ENCODE measurements at places on chromosomes 6 and 20.
A peak's percentile ranks its signal among the peaks of the same experiment; 100 is the strongest.

DNA sequence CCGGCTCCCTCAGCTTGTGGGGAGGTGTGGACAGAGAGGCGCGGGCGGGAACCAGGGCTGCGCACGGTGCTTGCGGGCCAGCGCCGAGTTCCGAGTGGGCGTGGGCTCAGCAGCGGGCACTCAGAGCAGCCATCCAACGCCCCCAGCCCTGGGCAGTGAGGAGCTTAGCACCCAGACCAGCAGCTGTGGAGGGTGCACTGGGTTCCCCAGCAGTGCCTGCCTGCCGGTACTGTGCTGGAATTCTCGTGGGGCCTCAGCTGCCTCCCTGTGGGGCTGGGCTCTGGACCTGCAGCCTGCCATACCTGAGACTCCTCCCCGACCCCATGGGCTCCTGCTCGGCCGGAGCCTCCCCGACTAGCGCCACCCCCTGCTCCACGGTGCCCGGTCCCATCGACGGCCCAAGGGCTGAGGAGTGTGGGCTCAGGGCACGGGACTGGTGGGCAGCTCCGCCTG lies 92.7 kb downstream of the MANEA start:
- no peak for DNase-seq

- no peak for DNase-seq
These were observed 311.3 kb upstream of the CNR1 start for GRCh38 chr6:88477413-88477812.

DNA sequence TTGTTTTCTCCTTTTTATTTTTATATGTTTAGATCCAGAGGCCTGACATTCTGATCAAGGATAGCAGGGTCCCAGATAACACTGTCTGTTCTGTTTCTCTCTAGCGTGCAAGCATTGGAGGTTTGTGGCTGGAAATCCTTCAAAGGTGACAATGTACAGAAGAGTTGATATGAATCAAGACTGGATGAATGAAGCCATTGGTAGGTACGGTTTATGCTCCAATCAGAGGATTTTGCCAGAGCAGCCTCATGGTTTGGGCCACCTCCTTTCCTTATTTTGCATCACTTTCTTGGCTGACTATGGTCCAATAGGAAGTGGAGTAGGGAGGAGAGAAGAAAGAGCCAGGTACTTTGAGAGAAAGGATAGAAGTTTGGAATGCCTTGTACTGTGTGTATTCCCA lies 484.8 kb upstream of the JAG1 start:
- no peak for DNase-seq

DNA sequence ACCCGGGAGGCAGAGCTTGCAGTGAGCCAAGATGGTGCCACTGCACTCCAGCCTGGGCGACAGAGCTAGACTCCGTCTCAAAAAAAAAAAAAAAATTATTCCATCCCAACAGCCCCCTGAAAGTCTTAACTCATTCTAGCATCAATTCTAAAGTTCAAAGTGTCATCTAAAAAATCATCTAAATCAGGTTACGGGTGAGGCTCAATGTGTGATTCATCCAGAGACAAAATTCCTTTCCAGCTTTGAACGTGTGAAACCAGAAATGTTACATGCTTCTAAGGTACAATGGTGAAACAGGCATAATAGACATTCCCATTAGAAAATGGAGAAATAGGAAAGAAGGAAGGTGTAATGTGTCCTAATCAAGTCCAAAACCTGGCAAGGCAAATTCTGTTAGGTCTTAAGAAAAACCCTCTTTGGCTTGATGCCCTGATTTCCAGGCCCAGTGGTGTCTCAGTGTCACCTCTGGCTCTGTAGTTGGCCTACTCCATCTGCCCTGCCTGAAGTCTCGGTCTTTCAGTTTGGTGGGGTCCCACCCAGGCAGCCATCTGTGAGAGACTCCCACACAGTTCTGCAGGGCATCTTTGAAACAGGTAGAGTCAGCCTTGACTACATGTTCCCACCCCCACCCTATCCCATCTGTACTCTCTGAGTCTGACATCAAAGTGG lies 43.5 kb downstream of the HFE start:
- DNase-seq = no peak

- DNase-seq = no peak
These were observed 42.3 kb upstream of the ATXN1 start for GRCh38 chr6:16803294-16804200.

- DNase-seq = no peak
These were observed 24.5 kb downstream of the SRSF3 start for GRCh38 chr6:36618366-36619355.

DNA sequence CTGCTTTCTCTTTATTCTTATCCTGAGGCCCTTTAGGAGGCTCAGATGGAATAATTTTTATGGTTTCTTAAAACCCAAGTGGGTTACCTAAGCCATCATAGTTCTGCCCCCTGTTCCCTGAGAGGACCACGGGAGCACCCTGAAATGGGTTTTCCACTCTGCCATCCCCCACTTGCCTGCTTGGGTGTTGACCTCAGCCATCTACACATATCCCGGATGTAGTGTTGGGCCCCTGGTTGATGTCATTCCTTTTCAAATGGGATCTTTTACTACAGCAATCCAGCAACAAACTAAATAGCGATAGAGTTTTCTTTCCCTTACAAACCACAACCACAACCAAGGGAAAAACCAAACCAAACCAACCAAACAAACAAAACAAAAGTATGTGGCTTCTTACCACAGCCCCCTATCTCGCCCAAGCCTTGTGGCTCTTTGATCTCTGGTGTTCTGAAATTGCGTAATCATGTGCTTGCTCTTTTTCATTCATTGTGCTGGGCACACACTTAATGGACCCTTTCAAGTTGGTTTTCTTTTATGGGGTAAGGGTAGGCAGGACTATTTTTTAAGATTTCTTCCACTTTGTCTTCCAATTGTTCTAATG lies 154.9 kb downstream of the ESR1 start:
- DNase-seq = no peak

- DNase-seq = no peak
These were observed 87.5 kb downstream of the SH3BGRL2 start for GRCh38 chr6:79718509-79719247.

GRCh38 chr6:130927305-130927704 lies 100.1 kb downstream of the SMLR1 start:
- DNase-seq = no peak

- DNase-seq = no peak
These were observed 216.3 kb upstream of the ECI2 start for GRCh38 chr6:4351520-4352321.

DNA sequence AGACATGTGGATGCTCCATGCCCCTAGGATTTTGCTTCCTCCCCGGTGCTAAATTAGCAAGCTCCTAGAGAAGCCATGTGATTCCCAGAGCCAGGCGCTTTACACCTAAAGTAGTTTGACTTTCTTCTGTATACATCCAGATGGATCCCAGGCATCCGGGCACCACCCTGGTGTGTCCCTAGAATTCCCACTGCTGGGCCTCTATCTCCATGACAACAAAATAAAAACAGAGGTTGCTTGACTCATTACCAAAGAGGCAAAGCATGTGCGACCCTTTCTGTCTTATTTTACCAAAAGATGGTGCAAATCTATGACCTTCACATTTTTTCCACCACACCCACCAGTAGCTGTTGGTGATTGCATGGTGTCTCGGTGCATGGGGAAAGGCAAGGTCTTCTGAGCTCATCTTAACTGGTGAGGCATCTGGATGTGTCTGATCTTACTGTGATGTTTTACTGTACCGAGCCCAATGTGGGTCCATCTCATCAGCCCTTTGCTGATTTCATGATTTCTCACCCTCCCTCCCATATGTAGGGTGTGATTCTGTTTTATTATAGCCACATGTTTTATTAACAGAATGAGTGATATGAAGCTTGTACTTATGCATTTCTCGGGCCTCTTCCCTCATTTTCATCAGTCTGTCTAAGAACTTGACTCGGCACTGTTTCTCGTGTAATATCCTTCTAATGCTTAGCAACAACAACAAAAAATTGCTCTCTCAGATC lies 27.4 kb upstream of the VAPB start:
- no peak for DNase-seq

GRCh38 chr20:10602221-10602871 lies 71.5 kb downstream of the JAG1 start:
- no peak for DNase-seq

DNA sequence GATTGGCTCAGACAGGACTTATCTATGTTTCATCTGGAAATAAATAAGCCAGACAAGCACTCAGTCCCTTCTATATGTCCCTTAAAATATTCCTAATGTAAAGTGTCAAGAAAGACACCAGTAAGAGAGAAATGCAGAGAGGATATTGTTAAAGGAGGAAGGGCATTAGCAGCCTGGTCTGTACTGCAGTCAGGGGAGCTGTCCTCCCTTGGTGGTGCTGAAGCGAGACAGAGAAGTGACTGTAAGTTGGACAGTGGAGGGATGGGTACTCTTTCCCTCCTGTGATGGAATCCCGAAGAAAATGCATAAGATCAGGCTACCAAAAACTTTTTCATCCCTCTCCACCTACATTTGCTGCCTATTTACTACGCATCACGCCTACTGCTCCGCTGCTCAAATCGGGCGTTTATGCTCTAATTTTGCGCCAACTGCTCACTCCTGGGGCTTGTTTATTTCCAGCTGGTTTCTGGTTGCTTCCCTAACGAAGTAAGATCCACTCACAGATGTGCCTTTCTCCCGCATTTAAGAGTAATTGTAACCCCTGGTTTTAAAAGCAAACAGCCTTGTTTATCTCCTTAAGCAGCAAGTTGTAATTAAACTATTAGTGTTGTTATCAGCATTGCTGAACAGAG lies 35.2 kb downstream of the PHACTR1 start:
- DNase-seq = peak; percentile 18

GRCh38 chr6:133972388-133972787 lies 19.4 kb downstream of the TBPL1 start:
- DNase-seq = no peak

- DNase-seq = no peak
These were observed 70.9 kb downstream of the MYO6 start for GRCh38 chr6:75819776-75820487.

DNA sequence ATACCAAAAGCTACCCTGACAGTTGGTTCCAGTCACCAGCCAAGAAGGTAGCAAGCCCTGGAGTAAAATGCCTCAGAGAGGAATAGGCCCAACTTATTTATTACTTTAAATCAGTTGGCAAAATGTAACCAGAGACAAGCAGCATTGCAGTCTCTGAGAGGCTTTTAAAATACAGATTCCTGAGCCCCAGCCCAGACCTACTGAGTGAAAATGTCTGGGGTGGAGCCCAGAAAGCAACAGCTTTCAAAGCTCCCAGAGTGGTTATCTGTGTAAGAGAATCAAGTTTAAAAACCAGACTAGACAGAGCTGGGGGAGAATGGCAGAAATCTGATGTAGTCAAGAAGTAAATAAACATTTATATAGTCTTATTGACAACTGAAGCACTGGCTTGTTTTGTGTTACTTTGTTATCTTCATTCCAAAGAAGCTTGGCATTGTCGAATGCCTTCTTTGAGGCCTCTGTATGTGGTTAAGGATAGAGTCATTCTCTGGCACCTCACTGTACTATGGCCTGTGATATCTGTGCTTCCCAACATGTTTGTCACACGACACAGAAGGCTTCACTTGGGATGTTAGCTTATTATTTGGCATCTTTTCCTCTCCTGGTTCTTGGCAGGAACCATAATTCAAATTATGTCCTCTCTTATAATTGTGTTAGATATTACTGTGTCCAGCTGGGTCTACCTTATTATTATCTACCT lies 313.5 kb downstream of the SLC35F1 start:
- DNase-seq = no peak

DNA sequence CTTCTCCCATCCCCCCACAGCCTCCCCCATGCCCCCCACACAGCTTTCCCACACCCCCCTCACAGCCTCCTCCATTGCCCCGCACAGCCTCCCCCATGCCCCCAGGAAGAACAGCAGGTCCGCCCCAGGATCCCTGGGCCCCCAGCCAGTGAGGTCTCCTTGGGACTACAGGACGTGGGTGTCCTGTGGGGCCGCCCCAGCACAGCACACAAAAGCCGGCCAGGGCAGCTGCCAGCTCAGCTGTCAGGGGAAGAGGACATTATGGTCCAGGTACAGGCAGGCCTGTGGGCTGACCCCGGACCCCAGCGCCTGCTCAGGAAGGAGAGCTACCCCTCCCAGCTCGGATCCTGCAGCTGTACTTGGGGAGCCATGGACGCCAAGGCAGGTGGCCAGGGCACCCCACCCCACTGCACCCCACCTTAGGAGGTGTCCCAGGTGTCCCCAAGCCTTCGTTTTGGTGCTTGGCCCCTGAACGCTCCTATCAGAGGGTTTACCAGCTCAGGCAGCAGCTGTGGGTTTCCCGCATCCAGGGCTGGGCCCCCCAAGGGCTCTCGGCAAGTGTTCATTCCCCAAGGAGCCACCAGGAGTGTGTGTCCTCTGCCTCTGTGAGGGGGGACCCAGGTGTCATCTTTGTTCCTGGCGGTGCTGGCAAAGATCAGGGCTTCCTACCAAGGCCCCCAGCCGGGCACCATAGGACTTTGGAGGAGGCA lies 42.3 kb upstream of the GATA5 start:
- DNase-seq = no peak

DNA sequence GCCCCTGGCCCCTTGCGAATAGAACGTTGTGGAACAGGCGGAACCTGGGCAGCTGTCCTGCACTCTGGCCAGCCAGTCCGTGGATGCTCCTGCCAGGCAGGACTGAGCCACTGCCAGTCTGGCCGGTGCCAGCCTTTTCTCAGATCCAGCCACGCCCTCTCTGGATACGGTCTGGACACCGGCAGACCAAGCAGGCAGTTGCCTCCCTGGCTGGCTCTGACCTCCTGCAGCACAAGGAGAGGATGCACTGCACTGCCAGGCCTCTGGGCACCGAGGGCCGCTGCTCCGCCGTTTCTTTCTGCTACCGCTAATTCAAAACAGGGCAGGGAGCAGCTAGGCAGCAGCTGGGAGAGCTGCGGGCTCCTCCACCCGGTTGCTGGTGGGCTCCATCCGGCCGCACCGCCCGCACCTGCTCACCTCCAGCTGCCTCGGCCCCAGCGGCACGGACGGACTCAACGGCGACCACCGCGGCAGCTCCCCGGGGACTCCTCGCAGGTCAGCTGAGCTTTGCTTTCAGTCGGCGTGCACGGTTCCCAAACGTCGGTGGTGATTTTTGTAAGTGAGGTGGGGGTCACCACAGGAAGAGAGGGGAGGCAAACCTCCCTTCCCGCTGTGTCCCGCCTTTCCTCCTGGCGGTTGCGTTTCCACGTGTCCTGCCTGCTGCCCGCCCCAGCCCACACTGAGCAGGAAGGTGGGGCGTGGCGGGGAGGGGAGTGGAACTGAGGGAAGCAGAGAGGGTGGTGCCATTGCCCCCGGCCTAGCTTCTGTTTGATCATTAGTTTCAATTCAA lies 30.3 kb upstream of the AFDN start:
- no peak for DNase-seq

GRCh38 chr20:40942775-40943174 lies 85.8 kb upstream of the TOP1 start:
- no peak for DNase-seq

All from stimulated activated CD4-positive, alpha-beta T cell treated with anti-CD3 and anti-CD28 coated beads, Interleukin-4, amount 100 ng/mL, for 48 hours (primary cell).